IPS DF 6.9 (cell line): ENCODE measurements at places on chromosomes 3 and 15.

GRCh38 chr3:27526614-27527315, 42.6 kb upstream of the SLC4A7 start:
- DNase-seq: no peak

GRCh38 chr3:30547716-30548115, 58.7 kb upstream of the TGFBR2 start:
- no peak for DNase-seq

DNA sequence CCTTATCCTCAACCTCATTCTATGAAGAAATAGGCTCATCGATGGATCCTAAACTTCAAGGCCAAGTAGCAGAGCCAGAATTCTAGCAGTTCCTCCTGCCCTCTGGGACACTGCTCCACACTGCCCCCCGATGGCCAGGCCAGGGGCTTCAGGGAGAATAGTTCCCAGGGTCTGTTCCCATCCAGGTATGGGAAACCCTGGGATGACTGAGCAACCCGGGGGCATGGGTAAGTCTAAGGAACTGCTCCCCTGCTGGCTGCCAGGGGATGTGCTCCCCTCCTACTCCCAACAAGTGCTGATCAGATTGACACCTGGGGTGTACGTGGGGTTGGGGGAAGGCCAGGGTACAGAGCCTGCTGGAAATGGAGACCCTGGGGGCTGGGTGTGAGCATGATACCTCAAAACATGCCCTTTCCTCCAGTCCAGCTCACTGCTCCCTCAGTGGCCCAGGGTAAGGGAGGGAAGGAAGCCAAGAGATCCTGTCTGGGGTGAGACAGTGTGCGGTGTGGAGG, 7.6 kb downstream of the ULK3 start:
- DNase-seq: peak; percentile 66

GRCh38 chr3:43061101-43061895, 44.6 kb downstream of the POMGNT2 start:
- DNase-seq: no peak

GRCh38 chr15:50765195-50765967, at the start of gene SPPL2A:
Gene SPPL2A (minus strand): TSS chr15:50765706. CDS start chr15:50765533, 173 bp downstream.
- peak; percentile 27 for DNase-seq

DNA sequence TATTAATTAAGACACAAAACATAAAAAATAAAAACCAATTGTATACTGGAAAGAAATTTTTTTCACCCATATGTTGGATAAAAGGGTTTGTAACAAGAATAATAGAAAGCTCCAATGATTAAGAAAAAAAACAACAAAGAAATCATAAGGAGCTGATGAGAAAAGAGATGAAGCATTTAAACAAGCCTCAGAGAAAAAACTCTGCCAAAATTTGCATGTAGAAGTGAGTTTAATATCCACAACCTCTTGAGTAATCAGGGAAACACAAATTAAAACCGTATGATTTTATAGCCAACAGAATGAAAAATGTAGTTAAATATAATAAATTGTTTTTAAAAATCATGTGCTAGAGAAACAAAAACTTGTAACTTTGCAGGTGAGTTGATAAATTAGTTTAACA, 192.9 kb downstream of the BCHE start:
- DNase-seq: no peak

- DNase-seq: no peak
Measured at GRCh38 chr15:85947021-85947420, 132.7 kb upstream of the AGBL1 start.

DNA sequence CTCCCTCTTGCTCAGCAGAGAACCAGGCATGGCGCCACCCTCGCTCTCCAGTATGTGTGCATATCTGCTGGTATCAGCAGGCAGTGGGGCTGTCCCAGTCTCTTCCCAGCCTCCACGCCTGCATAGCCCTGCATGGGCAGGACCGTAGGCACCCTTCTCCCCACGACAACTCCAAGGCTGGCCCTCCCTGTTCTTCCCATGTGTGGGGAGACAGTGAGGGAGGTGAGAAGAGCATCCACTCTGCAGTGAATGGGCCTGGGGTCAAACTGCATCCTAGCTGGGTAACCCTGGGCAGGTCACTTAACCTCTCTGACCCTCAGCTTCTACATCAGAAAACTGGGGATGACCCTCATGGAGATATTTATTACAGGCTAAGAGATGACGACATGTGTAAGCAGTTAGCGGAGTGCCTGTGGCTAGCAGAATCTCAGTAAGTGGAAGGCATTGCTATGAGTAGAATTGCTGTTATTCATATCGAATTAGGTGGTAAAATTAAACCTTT, 13.3 kb upstream of the SSUH2 start:
- DNase-seq: no peak

- DNase-seq: no peak
Measured at GRCh38 chr3:45689787-45690145, 570 bp downstream of the SACM1L start.

DNA sequence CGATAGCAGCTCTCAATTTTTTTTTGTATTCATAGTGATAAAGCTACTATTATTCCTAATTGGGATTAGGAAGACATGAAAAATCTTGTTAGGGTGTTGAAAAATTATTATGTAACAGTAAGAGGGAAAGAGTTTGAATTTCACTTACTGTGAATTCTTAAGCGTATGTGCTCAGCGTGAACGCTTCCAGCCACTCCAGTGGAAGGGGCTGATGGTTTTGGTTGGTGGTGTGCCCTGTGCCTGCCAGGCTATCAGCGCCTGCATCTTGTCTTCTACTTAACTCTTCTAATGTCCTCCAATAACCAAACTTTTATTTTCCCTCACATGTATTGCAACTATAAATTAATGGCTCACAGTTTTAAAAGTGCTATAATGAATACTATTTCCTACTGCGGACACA, 22.5 kb downstream of the CDIN1 start:
- no peak for DNase-seq

DNA sequence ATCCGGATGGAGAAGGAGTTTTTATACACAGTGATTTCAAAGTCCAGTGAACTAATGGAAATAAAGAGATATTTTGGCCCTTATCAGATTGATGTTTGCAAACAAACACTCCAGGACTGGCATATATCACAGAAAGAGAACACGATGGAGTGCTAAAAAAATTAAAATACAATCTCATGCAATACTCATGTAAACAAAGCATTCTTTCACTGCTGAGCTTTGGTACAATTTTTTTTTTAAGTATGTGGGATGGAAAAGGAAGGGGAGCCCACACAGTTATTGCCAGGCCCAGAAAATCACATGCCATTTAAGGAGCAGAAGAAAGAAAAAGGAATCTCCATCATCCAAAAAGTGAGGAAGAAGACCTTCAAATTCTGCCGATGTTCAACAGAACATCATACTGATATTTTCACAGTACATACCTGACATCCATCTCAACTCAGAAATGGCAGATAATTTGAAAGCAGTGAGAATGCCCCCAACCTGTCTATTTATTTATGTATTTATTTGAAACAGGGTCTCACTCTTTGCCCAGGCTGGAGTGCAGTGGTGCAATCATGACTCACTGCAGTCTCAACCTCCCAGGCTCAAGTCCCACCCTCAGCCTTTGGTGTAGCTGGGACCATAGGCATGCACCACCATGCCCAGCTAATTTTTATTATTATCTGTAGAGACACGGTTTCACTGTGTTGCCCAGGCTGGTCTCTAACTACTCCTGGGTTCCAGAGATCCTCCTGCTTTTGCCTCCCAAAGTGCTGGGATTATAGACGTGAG, 107.5 kb upstream of the SLC2A2 start:
- no peak for DNase-seq

DNA sequence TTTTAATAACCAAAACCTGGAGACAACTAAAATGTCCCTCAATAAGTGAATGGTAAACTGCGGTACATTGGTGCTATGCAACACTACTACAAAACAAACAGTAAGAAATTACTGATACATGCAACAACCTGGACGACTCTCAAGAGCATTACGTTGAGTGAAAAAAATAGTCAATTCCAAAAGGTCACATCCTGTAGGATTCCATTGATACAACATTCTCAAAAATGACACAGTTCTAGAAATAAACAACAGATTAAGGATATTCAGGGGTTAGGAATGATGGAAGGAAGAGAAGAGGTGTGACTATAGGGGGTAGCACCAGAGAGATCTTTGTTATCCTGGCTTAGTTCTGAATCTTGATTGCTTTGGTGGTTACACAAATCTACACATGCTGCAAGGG, 72.2 kb downstream of the ZNF148 start:
- DNase-seq: no peak

GRCh38 chr15:88624156-88624970, 3.2 kb downstream of the AEN start:
- no peak for DNase-seq

DNA sequence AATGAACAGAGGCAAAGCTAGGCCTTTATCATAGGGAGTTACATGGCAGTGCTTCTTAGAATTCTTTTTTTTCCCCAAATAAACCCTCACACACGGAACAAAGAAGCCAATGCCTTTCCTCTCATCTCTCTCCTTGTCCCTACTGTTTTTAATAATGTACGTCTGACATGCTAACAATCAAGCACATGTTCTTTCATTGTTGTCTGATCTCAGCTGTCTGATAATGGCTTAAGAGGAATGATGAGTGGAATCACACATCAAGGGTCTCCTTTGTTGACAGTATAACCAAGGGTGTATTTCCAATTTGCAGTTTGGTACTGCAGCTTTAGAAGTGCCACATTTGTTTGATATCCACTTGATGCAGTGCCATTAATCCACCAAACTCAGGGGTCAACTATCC, 34.8 kb upstream of the EPHA3 start:
- DNase-seq: no peak

- DNase-seq: no peak
Measured at GRCh38 chr3:27568393-27568792, 84.2 kb upstream of the SLC4A7 start.

- DNase-seq: peak; percentile 9
Measured at GRCh38 chr3:17032407-17033034, 147.8 kb downstream of the PLCL2 start.

DNA sequence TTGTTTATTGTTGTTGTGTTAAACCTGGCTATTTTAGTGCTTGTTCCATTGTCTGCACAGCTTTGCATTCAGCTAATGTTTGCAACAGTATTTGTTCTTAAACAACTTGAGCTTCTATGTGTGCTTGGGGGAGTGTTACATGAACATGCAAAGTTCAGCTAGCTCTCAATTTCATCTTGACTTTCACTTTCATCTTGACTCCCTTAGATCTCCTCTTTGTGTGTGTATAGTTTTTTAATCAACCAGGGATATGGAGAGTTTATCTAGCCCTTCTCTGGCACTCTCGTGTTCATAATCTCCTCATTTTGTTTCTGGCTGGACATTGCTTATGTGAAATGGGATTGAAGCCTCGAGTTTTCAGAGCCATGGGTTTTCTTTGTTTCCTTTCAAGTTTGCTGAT, 212.4 kb upstream of the ZBTB20 start:
- no peak for DNase-seq

GRCh38 chr3:111761309-111761795, 97.7 kb upstream of the PHLDB2 start:
- no peak for DNase-seq

GRCh38 chr3:28575100-28575745, 226.6 kb upstream of the AZI2 start:
- DNase-seq: no peak

- no peak for DNase-seq
Measured at GRCh38 chr3:134039161-134039862, 9.6 kb upstream of the SLCO2A1 start.

DNA sequence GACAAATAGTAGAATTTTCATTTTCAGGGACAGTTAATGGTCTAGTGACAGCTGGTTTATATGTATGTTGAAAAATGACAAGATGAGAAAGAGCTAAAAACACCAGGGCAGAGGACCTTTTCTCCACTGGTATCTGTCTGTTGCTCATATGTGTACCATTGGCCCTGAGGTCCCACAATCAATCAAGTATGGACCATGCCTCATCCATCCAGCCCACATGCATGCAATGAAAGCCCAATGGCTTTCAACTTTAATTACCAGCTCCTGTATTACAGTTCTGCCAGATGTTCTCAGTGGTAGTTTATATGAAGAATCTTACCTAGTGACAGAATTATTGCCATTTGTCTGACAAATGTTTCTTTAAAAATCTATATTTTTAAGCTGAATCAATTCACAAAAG, 234.1 kb downstream of the ZMAT3 start:
- no peak for DNase-seq

DNA sequence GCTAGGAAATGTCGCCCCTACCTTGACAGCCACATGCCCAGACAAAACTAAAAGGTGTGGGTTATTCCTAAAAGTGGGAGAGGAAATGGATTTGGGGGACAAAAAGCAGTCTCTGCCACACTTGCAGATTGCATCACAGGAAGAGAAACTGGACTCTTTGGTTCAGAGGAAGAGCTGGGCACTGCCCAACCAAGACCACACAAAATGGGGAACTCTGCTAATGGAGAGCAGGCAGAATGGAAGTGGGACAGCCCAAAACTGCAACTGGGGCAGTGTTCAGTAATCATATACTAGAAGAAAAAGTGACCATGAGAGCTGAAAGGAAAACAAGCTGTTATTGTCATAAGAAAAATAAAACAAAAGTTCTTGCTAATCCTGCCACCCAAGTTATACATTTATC, 138.9 kb upstream of the FRMD4B start:
- DNase-seq: no peak

GRCh38 chr15:25186411-25186810, 231.6 kb downstream of the SNRPN start:
- DNase-seq: no peak

GRCh38 chr15:33982516-33982915, 14.2 kb downstream of the CHRM5 start:
- no peak for DNase-seq

- no peak for DNase-seq
Measured at GRCh38 chr15:74895830-74896229, 6.0 kb downstream of the MPI start.

- DNase-seq: no peak
Measured at GRCh38 chr3:104546301-104546700, 820.4 kb upstream of the ALCAM start.
